ENCODE measurements at places on chromosomes 1 and 21.

GRCh38 chr1:12166834-12167492, at the start of gene TNFRSF1B:
TSS of gene TNFRSF1B (plus strand) at chr1:12166991. CDS start at chr1:12167092, 101 bp downstream.
- peak; percentile 30 for DNase-seq

DNA sequence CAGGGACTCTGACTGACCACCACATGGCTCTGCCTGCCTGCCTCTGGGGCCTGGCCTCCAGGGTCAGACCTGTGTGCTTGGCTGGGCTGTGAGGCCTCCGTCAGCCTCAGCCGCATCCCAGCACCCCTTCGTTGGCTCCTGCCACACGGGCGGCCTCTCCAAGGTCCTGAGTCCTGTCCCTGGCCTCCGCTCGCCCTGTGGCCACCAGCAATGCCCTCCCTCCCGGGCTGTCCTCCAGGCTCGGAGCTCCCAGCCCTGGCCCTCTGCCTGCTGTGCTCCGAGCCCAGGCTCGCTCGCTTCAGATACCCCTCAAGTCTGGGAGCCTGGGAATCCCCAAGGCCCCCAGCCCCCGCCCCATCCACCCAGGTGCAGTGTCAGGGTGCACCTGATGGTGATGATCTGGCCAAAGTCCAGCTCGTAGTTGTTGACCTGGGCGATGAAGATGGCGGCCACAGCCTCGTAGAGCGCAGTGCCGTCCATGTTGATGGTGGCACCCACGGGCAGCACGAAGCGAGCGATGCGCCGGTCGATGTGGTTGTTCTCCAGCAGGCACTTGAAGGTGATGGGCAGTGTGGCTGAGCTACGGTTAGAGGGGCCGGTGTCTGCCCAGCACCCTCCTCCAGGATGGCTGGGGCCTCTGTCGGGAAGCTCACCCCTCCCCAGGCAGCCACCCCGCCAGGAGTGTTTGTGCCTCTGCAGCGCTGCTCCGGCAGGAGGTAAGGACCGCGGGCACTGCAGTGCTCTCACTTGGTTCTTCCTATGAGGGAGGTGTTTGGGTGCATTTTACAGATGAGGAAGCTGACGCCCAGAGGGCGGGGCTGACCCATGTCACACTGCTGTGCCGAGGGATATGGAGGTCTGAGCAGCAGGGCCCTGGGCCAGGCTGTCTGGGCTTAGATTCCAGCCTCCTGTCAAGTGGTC, 28.5 kb downstream of the PODN start:
- DNase-seq: no peak

- DNase-seq: no peak
Observed at GRCh38 chr1:8358897-8359616, 41.1 kb downstream of the SLC45A1 start.

GRCh38 chr1:101967871-101968270, 28.9 kb downstream of the OLFM3 start:
- DNase-seq: no peak

DNA sequence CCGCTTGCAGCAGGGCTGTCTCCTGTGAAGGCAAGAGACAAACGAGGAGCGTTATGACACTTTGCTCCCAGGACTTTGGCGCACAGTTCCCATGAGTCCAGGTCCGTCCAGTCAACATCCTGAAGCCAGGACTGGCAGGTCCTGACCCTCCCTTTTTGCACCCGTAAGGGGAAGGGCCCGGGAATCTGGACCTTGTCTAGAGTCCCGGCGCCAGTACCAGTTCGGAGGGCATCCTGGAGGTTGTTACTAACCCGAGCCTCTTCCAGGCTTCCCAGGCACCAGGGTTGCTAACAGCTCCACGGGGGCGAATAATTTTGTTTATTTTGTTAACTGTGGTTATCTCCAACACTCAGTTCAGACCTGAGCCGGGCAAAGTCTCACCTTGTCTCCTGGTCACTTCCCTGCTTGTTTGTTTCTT, 682 bp upstream of the RWDD3 start:
- DNase-seq: no peak

- no peak for DNase-seq
Observed at GRCh38 chr1:23178950-23179349, 10.3 kb upstream of the LUZP1 start.

GRCh38 chr1:181192316-181192715, 103.8 kb downstream of the IER5 start:
- DNase-seq: no peak

DNA sequence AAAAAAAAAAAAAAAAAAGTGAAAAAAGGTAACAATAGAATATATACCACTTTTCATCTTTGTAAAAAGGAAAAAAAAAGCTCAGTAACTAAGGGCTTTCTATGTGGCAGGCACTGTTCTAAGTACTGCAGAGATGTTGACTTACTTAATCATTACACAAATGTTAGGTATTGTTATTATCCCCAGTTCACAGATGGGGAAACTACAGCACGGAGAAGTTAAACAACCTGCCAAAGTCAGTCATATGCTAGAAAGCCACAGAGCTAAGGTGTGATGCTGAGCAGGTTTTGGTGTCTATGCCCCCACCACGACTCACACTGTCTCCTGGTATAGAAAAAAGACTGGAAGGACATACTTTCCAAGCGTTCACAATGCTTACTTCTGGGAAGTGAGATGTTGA, 6.6 kb upstream of the PNRC2 start:
- no peak for DNase-seq

- DNase-seq: no peak
Observed at GRCh38 chr1:205589618-205590456, 42.0 kb downstream of the ELK4 start.
